Stimulated activated CD4-positive, alpha-beta T cell treated with anti-CD3 and anti-CD28 coated beads, TNF-alpha, amount 100 ng/mL, for 4 hours (primary cell): ENCODE measurements at places on chromosomes 3 and 15.

DNA sequence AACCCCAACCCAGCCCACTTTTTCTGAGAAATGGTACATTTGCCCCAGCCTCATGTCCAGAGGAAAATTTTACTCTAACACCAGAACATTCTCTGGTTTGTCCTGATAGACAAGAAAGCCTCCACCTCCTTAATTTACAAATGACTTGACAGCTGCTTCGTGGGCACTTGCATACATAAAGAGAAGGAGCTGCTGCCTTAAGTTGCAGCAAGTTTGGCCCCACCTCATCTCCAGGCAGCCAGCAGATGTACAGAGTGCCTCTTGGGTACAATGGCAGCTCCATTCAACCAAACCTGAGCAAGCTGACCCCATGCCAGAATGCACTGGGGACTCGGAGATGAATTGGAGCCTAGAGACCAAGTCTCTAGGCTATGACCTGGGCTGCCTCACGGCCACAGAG lies 6.2 kb upstream of the H1-8 start:
- no peak for DNase-seq

DNA sequence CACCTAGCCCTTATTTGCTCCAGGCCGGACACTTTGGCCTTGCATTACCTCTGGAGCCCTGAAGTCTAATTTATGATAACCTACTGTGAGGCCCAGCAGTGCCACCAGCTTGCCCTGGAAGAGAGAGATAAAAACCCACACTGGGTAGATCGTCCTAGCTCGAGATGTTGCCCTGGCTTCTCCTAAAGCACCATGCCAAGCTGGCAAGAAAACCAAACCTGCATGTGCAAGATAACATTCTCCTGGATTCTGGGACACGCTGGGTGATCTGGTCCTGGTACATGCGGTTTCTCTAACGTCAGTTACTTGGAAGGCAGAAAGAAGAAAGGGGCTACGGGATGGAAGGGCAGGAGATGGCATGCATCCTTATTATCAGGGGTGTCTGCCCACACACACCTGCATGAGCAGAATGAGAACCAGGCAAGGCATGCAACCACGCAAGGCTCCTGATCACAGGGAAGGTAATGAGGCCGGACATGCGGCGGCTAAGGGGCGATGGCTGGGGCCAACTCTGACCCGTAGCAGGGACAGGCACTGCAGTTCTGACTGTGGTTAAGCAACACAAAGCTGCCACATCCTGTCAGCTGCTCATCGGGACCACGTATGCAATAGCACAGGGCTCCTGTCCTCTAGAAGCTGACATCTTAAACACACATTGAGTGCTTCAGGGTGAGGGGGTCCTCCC lies 73.0 kb downstream of the OXNAD1 start:
- no peak for DNase-seq

DNA sequence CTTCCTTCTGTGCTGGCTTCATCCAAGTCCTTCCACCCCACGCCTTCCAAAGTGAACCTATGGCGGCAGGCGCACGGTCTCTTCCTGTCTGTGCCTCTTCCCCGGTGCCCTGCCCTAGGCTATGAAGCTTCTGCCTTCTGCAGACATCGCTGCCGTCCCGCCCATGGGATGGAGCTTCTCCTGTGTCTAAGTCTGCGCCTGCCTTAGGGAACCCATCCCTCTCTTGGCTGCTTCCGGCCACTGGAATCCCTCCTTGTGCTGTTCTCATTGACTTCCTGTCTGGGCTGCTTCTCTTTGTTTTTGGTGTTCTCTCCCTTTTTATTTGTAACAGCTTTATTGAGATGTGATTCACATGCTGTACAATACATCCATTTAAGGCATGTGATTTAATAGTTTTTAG lies 17.2 kb downstream of the CHCHD6 start:
- DNase-seq = no peak

DNA sequence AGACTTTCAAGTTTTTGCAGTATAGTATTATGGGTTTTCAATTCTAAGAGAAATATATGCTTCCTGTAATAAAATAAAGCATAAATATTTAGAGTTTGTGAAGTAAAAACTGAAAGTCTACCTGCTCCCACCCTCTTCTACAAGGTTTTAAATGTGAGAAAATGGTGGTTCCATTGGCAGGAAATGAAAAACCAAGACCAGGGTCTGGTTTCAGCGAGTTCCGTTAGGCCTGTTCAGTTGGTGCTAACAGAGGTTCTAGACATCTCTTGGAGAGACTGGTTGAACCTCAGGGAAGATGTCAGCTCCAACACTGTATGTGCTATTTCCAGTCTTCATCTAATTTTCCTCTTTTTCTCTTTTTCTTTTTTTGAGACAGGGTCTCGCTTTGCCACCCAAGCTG lies 11.8 kb upstream of the MYO1E start:
- no peak for DNase-seq

DNA sequence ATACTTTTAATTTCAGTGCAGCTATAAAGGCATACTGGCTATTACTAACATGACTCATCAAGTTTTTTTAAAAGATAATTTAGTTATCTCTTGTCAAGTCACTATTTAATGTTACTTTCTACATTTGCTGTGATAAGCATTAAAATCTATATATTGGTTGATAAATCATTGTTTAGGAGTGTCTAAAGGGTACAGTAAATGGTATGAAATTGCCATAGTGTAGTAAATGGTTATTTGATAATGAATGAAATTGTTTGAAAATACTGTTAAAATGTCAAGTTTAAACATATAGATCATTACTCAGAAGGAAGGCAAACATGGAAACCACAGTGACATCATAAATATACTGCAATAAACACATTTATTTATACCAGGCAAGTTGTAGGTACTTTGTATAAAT lies 13.2 kb upstream of the BNIP2 start:
- DNase-seq = no peak
